HCEC 1CT (cell line): ENCODE measurements at places on chromosomes 6 and 20.

DNA sequence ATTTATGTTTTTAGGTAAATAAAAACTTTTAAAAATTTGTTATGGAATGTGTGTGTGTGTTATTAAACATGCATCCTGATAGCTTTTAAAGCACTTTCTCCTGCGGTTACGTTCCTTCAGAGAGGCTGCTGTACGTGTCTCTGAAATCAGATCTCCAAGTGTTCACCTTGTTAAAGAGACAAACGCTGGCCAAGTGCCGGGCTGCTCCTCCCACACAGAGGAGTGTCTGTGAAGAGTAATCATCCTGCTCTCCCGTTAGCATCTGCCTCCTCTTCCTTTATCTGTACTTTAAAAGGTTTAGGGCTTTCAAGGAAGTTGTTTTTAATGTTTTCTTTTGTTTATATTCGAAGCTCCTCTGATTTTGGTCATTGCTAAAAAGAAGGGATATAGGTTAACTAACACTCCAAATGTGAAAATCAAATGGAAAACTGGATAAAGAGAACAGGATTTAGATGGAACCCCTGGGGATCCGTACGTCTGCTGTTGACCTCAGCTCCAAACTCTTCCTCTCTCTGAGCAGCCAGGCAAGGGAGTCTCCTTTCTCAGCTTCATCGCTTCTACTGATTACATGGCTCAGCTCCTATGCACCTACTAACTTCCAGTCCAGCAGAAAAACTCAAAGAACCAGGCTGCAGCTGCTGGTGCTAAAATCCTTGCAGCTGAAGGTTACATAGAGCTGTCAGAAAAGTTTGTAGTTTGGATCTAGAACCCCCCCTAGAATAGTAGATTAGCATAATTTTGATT is 20.0 kb downstream of the IRF4 start:
- no peak for DNase-seq

GRCh38 chr20:24721891-24722568 is 227.0 kb upstream of the CST7 start:
- DNase-seq = no peak

DNA sequence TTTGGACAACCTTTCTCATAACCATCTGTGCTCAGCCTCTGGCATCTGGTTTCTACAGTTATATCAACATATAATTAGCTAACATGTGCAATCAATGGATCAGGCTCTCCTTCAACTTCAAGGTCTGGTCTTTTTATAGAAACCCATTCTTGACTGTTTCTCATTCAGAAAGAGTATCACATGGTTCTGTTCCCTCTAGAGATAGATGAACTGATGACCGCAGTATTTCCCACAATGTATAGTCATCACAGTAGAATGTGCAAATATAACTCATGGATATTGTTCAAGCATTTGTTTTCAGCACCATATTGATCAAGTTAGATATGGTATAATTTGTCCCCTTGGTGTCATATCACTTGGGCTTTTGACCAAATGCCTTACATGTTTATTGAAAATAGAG is 656.2 kb downstream of the FRK start:
- DNase-seq = no peak

DNA sequence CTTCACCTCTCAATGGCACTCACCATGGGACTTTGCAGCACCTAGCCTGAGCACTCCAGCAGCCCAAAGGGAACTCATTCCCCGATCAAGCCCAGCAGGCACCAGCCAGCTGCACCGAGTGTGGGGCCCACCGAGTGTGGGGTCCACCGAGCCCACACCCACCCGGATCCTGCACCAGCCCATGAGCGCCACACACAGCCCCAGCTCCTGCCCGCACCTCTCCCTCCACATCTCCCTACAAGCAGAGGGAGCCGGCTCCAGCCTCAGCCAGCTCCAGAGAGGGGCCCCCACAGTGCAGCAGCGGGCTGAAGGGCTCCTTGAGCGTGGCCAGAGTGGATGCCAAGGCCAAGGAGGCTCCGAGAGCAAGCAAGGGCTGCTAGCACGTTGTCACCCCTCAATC is 1182.4 kb downstream of the HACE1 start:
- no peak for DNase-seq

DNA sequence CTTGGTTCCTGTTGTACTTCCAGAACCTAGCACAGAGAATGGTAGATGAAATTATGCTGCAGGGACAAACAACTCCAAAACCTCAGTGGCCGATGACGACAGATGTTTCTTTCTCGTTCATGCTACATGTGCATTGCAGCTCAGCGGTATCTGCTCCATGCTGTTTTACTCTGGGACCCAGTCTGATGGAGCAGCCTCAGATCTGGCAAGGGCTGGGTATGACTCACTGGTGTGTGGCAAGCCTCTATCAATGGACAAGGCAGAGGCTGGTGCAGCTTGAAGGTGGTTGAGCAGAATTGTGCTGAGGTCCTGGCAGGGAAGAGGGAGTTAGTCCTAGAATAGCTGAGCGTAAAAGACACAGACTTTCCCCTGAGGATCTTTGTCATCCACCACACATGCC is 10.3 kb upstream of the BLCAP start:
- DNase-seq = peak; percentile 47

DNA sequence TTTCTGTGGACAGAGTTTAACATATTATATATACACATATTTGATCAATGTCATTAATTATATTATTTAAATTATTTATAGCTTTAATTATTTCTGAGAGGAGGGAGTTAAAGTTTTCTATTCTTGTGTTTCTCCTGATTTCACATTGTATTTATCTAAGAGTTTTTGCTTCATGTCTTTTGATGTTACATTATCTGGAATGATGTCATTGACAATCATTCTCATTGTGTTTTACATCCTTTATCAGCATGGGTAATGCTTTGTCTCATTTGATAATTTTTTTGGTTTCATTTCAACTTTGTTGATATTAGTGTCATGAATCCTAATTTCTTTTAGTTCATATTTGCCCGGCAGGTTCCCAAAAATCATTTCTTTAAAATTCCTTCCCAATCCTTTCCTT is 56.7 kb upstream of the TOX2 start:
- DNase-seq = no peak

- DNase-seq = no peak
Measured at GRCh38 chr20:33971147-33971975, 22.4 kb upstream of the RALY start.

DNA sequence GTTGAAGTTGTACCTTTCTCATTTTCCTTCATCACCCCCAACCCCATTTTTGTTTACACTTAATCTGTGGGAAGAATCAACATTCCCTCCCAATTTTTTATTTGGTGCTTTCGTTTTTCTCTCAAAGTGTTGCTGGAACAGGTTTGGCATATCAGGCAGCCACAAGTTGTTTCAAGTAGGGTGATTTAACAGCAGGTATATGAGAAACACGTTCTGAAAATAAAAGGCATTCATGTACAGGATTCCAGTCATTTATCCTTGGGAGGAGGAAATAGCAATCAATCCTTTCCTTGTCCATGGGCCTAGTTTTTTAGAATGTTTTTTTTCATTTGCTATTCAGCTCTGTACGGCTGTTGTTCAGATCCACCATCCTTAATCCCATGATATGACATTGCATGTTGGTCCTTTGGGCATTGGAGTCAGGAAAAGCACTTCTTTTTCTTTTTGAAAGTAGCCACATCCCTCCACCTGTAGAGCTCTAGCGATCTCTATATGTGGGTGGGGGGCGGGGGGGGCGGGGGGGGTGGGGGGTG is 120.2 kb downstream of the JARID2 start:
- no peak for DNase-seq

DNA sequence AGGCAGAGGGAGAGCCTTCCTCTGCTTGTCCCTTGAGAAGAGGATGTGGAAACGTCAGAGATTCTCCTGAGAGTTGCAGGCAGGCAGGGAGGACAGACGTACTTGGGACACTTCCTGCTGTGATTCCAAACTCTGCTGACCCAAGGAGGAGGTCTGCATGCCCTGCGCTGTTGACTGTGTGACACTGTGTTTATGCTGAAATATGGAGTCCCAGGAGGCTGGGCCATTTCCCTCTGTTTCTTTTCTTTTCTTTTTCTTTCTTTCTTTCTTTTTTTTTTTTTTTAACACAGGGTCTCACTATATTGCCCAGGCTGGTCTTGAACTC is 63.5 kb upstream of the BHLHE23 start:
- DNase-seq = no peak

DNA sequence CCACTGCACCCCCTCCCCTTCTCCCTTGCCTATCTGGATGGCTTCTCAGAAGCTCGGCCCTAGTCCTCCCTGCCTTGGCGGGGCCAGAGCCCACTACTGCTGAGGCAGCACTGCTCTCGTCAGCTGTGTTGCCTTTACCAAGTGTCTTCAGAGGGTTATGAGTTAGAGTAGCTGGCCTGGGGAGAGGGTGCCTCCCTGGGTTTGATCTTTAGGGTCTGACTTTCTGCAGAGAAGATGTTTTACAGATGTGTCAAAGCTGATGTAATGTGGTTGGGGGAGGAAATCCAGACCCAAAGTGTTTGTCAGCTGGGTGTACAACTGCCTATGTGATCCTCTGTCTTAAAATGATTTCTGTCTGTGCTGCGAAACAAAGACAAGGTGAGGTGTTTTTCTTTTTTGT is 30.4 kb upstream of the PI16 start:
- DNase-seq = no peak

GRCh38 chr20:20741087-20742045 is 28.9 kb upstream of the RALGAPA2 start:
- DNase-seq = no peak

DNA sequence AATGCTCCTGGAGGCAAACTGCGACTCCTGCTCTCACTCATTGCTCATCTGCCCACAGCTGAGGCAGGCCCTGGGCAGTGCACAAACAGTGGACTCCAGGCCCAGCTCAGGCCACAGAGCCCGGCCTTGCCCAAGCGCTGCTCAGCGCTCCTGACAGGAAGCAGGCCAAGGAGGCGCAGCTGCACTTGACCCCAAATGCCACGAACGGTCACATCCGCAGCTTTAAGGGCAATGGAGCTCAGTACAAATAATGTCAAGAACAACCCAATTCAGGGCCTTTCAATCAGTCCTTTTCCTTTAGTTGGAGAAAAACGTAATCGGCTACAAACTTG is 33.8 kb downstream of the RRBP1 start:
- no peak for DNase-seq

DNA sequence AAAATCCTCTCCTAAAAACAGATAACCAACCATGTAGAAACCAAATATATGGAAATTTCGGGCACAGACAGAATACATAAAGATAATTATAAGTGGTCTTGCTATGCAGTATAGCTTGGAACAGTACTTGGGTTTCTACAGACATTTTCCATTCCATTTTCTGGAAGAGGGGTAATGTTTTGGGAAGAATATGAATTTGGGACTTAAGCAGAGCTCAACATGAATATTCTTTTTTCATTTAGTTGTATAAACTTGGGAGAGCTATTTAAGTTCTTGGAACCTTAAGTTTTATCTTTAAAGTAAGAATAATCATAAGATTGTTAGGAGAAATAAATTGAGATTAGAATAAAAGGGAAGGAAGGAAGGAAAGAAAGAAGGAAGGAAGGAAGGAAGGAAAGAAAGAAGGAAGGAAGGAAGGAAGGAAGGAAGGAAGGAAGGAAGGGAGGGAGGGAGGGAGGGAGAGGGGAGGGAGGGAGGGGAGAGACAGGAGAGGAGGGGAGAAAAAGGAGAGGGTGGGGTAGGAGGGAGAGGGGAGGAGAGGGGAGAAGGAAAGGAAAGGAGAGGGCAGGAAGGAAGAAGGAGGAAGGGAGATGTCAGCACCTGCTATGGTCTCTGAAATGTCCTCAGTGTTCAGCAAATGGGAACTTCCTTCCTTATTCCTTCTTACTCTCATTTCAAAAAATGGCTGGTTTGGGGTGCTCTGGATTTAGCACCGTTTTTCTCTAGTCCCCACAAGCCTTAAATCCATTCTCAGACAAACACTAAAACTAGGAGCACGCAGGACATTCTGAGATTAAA is 248.3 kb downstream of the LY86 start:
- no peak for DNase-seq

GRCh38 chr6:35035481-35036030 is 105.6 kb downstream of the TCP11 start:
- no peak for DNase-seq

GRCh38 chr20:37804584-37805566 is 98.1 kb upstream of the VSTM2L start:
- no peak for DNase-seq

- peak; percentile 68 for DNase-seq
Measured at GRCh38 chr6:127515234-127515793, 3.8 kb downstream of the MTCL3 start.

DNA sequence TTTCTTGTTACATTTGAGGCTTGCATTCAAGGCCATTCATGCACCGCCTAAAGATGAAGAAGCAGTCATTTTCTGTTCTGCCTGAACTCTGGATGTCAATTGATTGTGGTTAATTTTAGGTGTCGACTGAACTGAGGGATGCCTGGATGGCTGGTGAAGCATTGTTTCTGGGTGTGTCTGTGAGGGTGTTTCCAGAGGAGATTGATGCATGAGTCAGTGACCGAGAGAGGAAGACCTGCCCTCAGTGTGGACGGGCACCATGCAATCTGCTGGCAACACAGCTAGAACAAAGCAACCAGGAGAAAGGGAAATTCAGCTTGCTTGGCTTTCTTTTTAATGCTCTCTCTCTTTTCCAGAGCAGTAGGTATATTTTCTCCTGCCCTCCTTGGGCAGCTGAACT is 164.1 kb upstream of the ECI2 start:
- no peak for DNase-seq

- DNase-seq = no peak
Measured at GRCh38 chr20:43831481-43832065, 83.1 kb upstream of the TOX2 start.

DNA sequence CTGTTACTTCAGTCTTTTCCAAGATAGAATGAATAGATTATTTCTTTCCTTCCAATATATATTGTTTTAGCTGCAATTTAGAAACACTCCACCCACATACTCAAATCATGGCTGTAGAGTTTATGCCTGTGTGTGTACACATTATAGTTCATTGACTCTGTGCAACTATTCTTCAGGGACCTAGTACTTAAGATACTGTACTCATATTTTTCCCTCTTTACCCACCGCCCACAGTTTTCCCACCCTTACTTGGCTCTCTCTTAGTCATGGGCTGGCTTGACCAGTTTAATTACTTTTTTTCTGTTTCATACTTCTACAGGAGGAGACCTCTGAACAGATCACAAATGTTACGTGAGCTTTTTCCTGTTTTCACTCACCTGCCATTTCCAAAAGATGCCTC is 30.4 kb downstream of the C6orf89 start:
- DNase-seq = no peak

DNA sequence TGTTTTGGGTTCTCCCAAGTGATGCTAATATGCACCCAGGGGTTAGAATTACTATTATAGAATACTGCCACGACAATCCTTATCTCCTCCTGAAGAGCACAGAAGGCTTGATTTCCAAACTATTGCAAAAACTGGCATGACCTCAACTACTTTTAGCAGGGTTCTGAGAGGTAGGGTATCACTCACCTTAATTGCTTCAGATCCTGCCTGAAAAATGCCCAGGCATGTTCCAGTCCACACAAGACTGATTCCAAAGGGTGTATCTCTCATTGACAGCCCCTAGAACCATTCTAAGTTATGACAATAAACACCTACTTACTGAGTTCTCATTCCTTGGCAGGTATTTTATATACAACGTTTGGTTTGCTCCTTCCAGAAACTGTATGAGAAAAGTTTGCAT is 5.0 kb upstream of the DSE start:
- DNase-seq = no peak

- no peak for DNase-seq
Measured at GRCh38 chr6:11644601-11645000, 107.1 kb downstream of the TMEM170B start.
